ENCODE measurements at places on chromosomes 16 and 17.
A peak's percentile ranks its signal among the peaks of the same experiment; 100 is the strongest.

- DNase-seq: no peak
Observed at GRCh38 chr17:34391241-34391640, 28.2 kb upstream of the CCL1 start.

GRCh38 chr16:82192665-82193064 lies 22.6 kb upstream of the MPHOSPH6 start:
- no peak for DNase-seq

- no peak for DNase-seq
Observed at GRCh38 chr16:19936441-19936840, 51.8 kb upstream of the GPRC5B start.

DNA sequence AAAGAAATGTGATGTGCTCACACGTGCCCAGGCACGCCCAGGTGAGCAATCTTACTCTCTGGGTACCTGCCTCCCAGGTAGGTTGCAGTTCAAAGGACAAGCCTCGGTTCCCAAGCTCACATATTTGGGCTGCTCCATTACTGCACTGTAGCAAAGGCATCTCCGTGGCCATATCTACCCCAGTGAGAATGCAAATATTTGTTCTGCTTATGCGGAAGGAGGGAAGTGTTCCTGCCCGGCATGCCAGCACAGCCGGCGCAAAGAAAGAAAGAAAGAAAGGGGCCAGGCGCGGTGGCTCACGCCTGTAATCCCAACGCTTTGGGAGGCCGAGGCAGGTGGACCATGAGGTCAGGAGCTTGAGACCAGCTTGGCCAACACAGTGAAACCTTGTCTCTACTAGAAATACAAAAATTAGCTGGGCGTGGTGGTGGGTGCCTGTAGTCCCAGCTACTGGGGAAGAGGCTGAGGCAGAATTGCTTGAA lies 30.7 kb downstream of the SLC43A2 start:
- no peak for DNase-seq

GRCh38 chr17:42554250-42555121 lies 1.8 kb downstream of the HSD17B1 start:
- peak; percentile 95 for DNase-seq

DNA sequence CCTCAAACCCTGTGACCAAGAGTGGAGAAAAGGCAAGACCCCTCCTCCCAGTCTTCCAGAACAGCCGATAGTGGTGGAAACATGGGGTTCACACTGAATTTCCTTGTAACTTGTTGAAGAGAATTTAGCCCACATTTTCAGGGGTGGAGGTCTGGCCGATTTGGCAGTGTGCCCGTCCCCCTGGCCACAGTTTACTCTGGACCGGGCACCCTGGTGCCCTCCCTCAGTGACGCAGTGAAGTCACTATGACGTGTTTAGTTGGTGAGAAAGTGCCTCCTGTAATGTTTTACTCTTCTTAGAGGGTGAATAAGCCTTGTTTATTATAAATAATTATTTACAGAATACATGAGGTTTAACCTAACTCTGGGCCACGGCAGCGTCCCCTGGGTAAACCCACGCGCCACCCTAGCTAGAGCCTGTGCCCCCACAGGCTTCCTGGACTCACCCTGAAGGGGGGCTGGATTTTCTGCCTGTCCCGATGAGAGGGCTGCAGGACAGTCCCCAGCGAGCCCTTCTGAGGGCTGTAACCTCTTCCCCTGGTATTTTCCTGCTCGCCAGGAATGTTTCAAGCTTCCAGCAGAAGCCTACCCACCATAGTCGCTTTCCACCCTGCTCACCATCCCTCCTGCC lies 316.9 kb downstream of the SEC14L1 start:
- DNase-seq: no peak

- DNase-seq: no peak
Observed at GRCh38 chr16:86995456-86995855, 321.7 kb downstream of the C16orf95 start.

GRCh38 chr17:65287040-65287439 lies 149.9 kb downstream of the RGS9 start:
- DNase-seq: no peak

GRCh38 chr17:79218175-79218824 lies 143.7 kb downstream of the ENGASE start:
- no peak for DNase-seq

DNA sequence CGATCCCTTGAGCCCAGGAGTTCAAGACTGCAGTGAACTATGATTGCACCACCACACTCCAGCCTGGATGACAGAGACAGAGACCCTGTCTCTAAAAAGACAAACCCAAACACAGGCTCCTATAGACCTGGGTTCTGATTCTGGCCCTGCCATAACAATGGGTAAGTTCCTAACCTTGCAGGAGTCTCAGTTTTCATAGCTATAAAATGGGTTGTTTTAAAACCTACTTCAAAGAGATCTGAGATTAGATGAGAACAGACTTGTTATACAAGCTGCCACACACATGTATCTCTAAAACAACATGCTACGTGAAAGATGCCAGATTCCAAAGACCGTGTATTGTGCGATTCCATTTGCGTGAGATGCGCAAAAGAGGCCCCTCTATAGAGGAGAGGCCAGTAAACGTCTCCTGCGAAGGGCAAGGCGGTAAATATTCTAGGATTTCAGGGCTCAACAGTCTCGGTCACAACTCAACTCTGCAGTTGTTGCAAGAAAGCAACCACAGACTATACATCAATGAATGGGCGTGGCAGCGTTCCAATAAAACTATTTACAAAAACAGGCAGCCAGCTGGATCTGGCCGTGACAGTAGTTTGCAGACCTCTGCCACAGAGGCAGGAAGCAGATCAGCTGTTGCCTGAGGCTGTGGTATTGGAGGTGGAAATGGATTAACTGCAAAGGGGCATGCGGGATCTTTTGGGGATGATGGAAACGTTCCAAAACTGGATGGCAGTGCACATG lies 5.9 kb downstream of the CORO7 start:
- no peak for DNase-seq

DNA sequence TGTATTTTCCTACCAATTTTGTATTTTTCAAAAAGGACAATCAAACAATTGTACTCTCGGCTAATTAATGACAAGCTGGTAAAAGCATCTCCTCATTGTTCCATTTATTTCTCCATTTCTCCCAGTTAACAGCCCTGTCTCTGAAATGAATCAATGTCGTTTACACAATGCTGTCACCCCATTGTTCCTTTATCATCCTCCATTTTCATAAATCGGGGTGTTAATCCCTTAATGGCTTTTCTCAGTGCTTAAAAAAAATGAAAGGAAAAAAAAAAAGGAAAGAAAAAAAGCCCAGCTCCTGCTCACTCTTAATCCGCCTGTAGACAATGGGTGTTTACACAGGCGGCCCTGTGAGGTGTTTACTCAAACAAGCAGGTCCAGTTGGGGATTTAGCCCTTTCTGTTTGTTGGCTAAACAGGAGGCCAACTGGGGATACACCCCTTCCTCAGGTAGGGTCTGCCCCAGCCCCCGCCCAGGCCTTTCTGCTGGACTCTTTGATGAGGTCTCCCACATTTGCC lies 86.8 kb upstream of the SALL1 start:
- peak; percentile 86 for DNase-seq

Data from neural progenitor cell (in vitro differentiated cells).